A549 treated with CpdA at 1 μM for 4 hours (cell line): ENCODE measurements at places on chromosomes 1 and 21. TPM values are rescaled to one million over a fixed set of nuclear protein-coding genes. Genes with fewer than 3 reads are reported as not detected.

OPTC gene
- total RNA-seq: not detected in 5 replicates

CLCA2 gene
- total RNA-seq: not detected in 5 replicates

MTMR11 gene
- 7.2 to 11.6 TPM (median 9.5 TPM) in 5 replicates for total RNA-seq

NHLH1 gene
- 0.10 to 0.78 TPM (median 0.48 TPM) in 5 replicates for total RNA-seq

FCRL6 gene
- not detected in 5 replicates for total RNA-seq

ATP1A4 gene
- total RNA-seq: not detected in 5 replicates

PRMT6 gene
- not detected in 5 replicates for total RNA-seq

RRP15 gene
- 23.5 to 30.1 TPM (median 26.3 TPM) in 5 replicates for total RNA-seq

DTL gene
- 19.2 to 25.0 TPM (median 22.7 TPM) in 5 replicates for total RNA-seq

CITED4 gene
- 25.2 to 62.6 TPM (median 52.3 TPM) in 5 replicates for total RNA-seq

ADORA1 gene
- total RNA-seq: 0.80 to 1.3 TPM (median 1.2 TPM) in 5 replicates

MYOM3 gene
- 5.5 to 7.5 TPM (median 6.2 TPM) in 5 replicates for total RNA-seq

CFAP141 gene
- not detected in 5 replicates for total RNA-seq

DCDC2B gene
- total RNA-seq: not detected in 5 replicates

IL23R gene
- not detected in 5 replicates for total RNA-seq

TRPM2 gene
- 6.7 to 10.2 TPM (median 8.8 TPM) in 5 replicates for total RNA-seq

UBL4B gene
- total RNA-seq: not detected in 5 replicates

NPR1 gene
- total RNA-seq: 0.80 to 1.2 TPM (median 0.95 TPM) in 5 replicates

APOBEC4 gene
- total RNA-seq: not detected in 5 replicates

CDA gene
- total RNA-seq: 32.1 to 47.4 TPM (median 36.1 TPM) in 5 replicates

UTS2 gene
- not detected in 5 replicates for total RNA-seq

LCE2C gene
- total RNA-seq: not detected in 5 replicates

CRP gene
- not detected in 5 replicates for total RNA-seq

FCRL1 gene
- total RNA-seq: not detected in 5 replicates

LHX8 gene
- 1.2 to 1.7 TPM (median 1.5 TPM) in 5 replicates for total RNA-seq

CDC42 gene
- total RNA-seq: 144 to 215 TPM (median 150 TPM) in 5 replicates

FBXO2 gene
- total RNA-seq: 7.2 to 10.0 TPM (median 8.9 TPM) in 5 replicates

CD5L gene
- total RNA-seq: not detected in 5 replicates

SOD1 gene
- total RNA-seq: 359 to 422 TPM (median 407 TPM) in 5 replicates

ERICH3 gene
- total RNA-seq: not detected in 5 replicates

AJAP1 gene
- total RNA-seq: under 0.01 TPM in 1 of 5 replicates, not detected in the others

KRTAP13-1 gene
- not detected in 5 replicates for total RNA-seq

C8B gene
- not detected in 5 replicates for total RNA-seq

UMODL1 gene
- not detected in 5 replicates for total RNA-seq

DNALI1 gene
- total RNA-seq: 0.03 to 0.13 TPM in 2 of 5 replicates, not detected in the others

MROH9 gene
- total RNA-seq: not detected in 5 replicates

PCNX2 gene
- 10.4 to 16.3 TPM (median 13.4 TPM) in 5 replicates for total RNA-seq

RGS8 gene
- not detected in 5 replicates for total RNA-seq

SPRR1B gene
- not detected in 5 replicates for total RNA-seq

NTMT2 gene
- total RNA-seq: not detected in 5 replicates

BSND gene
- not detected in 5 replicates for total RNA-seq

C1orf185 gene
- not detected in 5 replicates for total RNA-seq

PEAR1 gene
- total RNA-seq: 9.3 to 11.4 TPM (median 9.9 TPM) in 5 replicates
